Suprapubic skin (tissue), 4 donors: ENCODE measurements at places on chromosomes 4 and X.

- no peak for DNase-seq
- no peaks in the 10 kb centered on the region for H3K27me3 ChIP-seq
- H3K4me1 ChIP-seq: peaks cover 3% of the 10 kb centered on the region
- no peak overlapping the region for H3K27ac ChIP-seq
These were observed 91.3 kb downstream of the SHISA3 start for GRCh38 chr4:42488554-42488953.

- no peaks in the 10 kb centered on the region for H3K27me3 ChIP-seq
- no peak for DNase-seq
- H3K27ac ChIP-seq: no peak overlapping the region
- no peaks in the 10 kb centered on the region for H3K4me1 ChIP-seq
These were observed 134.1 kb upstream of the MAMLD1 start for GRCh38 chrX:150229030-150229429.

- H3K27ac ChIP-seq: no peak overlapping the region
- no peaks in the 10 kb centered on the region for H3K27me3 ChIP-seq
- no peak for DNase-seq
- H3K36me3 ChIP-seq: no peaks in the 10 kb centered on the region
These were observed 2.2 kb upstream of the DCUN1D4 start for GRCh38 chr4:51840781-51841180.

GRCh38 chrX:40140706-40141499, 43.1 kb upstream of the BCOR start:
- no peaks in the 10 kb centered on the region for H3K36me3 ChIP-seq
- peaks cover 26% of the 10 kb centered on the region for H3K4me1 ChIP-seq
- peak; percentile 72 for DNase-seq
- H3K27me3 ChIP-seq: no peaks in the 10 kb centered on the region

GRCh38 chr4:74320559-74321118, 12.4 kb downstream of the EPGN start:
- H3K27me3 ChIP-seq: no peaks in the 10 kb centered on the region
- no peak for DNase-seq
- H3K4me1 ChIP-seq: peaks cover 5% of the 10 kb centered on the region
- H3K27ac ChIP-seq: no peak overlapping the region

DNA sequence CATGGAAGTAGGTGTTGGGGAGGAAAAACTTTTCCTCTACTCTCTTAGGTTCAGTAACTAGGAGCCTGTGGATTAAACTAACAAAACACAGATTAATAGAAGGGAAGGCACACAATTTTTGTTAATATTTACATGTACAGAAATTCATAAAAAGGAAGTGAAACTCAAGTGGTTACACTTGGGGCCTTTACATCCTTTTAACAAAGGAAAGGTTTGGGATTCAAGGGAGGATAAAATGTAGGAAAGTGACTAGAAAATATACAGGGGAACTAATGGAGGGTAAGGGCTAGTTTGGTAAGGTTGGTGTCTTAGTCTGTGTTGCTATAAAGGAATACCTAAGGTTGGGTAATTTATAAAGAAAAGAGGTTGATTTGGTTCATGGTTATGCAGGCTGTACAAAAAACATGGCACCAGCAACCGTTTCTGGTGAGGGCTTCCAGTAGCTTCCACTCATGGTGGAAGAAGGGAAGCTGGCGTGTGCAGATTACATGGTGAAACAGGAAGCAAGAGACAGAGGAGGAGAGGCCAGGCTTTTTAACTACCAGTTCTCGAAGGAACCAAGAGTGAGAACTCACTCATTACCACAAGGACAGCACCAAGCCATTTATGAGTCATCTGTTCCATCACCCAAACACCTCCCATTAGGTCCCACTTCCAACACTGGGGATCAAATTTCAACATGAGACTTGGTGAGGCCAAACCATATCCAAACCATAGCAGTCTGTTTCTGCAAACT, 124.4 kb downstream of the CHRDL1 start:
- H3K27ac ChIP-seq: no peak overlapping the region
- H3K27me3 ChIP-seq: no peaks in the 10 kb centered on the region
- H3K4me3 ChIP-seq: no peak overlapping the region
- H3K4me1 ChIP-seq: no peaks in the 10 kb centered on the region
- DNase-seq: no peak

DNA sequence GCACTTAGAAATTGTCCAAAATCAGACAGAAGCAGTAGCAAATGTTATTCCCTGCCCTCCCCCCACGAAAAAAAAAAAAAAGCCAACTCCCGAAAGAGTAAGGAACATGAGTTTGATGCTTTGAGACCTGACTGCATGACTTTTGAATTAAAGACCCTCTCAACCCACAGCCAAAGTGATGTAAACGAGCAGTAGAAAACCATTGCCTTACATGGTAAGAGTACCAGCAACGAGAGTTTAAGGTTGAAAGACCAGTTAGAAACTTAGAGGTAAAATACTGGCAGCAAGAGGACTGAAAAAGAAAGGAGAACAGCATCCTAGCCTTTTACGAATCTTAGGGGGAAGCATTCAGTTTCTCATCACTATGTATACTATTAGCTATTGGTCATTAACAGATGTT, 10.0 kb upstream of the ANXA10 start:
- H3K4me1 ChIP-seq: no peaks in the 10 kb centered on the region
- no peak overlapping the region for H3K4me3 ChIP-seq
- H3K36me3 ChIP-seq: no peaks in the 10 kb centered on the region
- H3K27ac ChIP-seq: no peak overlapping the region
- DNase-seq: no peak

DNA sequence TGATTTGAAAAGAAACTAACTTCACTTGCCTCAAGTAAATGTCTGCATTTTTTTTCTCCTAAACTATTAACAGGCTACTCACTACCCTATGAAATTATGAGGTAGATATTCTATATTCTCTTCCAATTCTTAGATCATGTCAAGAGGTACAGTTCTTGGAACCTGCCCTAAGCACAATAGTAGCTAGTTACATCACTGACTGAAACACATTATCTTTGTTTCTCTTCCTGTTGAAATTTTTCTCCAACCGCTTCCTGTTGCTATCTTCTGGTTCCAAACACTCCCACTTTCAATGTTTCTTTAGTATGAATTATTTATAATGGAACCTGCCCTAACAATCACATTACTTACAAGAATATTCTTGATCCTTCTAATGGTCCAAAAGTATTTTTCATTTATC, 5.0 kb upstream of the BANK1 start:
- no peaks in the 10 kb centered on the region for H3K36me3 ChIP-seq
- H3K4me3 ChIP-seq: no peak overlapping the region
- peaks cover 3% of the 10 kb centered on the region for H3K4me1 ChIP-seq
- H3K27me3 ChIP-seq: no peaks in the 10 kb centered on the region

- DNase-seq: no peak
- H3K27ac ChIP-seq: no peak overlapping the region
- H3K4me3 ChIP-seq: no peak overlapping the region
- H3K4me1 ChIP-seq: no peaks in the 10 kb centered on the region
These were observed 82.6 kb downstream of the USP9X start for GRCh38 chrX:41167888-41168287.

DNA sequence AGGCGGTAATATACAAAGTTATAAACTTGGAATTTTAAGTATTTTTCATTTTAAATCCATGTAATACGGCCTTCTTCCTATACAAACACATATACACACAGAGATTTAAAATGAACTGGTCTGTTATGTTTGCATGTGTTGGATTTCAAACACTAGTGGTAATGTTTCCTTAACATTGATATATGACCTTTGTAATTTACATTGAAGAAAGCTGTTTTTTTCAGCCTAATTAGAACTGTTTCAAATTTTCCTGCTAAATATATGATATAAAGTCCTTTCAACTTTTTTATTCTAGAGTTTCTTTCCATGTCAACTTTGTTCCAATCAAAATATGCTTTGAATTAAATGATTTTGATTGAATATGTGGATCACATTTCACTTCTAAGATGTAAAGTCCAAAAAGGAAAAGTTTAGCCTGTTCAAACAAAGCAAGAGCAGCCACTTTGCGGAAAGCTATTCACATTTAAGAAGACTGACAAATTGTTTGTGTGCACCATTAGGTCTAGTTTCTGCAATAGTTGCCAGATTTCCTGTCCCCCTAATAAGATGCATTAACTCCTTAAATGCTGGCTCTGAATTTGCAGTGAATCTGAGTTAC, 226.0 kb upstream of the MAB21L2 start:
- DNase-seq: no peak
- no peaks in the 10 kb centered on the region for H3K36me3 ChIP-seq
- no peak overlapping the region for H3K27ac ChIP-seq

DNA sequence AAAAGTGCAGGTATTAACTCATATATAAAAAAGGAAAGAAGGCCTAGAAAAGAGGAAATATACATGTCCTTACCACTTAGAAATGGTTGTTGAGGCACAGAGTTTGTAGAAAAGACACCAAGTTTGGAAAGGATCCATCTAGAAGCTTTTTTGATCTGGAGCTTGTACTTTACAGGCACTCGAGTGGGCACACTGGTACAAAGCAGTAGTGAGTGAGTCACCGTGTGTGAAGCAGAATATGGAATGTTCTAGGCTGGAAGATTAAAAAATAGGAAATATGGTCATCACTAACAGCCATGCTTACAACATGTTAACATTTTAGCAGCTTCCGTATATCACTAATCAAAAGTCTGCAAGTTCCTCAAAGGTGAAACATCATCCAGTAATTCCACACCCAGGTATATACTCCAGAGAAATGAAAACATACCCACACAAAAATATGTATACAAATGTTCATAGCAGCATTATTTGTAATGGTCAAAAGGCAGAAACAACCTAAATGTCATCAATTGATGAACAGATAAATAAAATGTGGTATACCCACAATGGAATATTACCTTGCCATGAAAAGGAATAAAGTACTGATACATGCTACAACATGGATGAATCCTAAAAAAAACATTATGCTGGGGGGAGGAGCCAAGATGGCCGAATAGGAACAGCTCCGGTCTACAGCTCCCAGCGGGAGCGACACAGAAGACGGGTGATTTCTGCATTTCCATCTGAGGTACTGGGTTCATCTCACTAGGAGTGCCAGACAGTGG, 69.5 kb downstream of the FRYL start:
- H3K27ac ChIP-seq: no peak overlapping the region
- H3K4me1 ChIP-seq: no peaks in the 10 kb centered on the region
- H3K27me3 ChIP-seq: no peaks in the 10 kb centered on the region
- H3K36me3 ChIP-seq: peaks cover 22% of the 10 kb centered on the region

DNA sequence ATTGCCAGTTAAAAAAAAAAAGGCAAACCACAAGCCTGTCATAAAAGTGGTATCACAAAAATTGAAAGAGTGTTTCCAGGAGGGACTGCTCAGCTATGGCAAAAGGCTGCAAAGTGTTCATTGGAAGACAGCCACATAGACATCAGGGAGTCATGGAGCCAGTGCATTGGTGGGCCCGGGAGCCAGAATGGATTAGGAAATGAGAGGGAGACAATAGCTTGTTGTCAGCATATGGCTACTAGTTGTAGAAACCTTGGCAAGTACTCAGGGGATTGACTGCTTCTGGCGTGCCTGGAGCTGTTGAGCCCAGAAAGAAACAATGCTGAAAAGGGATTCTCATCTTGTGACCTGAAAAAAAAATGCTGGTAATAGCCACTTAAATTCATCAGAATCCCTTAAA, 5.0 kb downstream of the GAR1 start:
- peaks cover 33% of the 10 kb centered on the region for H3K4me1 ChIP-seq
- H3K27me3 ChIP-seq: no peaks in the 10 kb centered on the region
- DNase-seq: no peak
- peaks cover 57% of the 10 kb centered on the region for H3K36me3 ChIP-seq
- no peak overlapping the region for H3K27ac ChIP-seq
- no peak overlapping the region for H3K4me3 ChIP-seq

GRCh38 chr4:58514299-58514698, 1404.1 kb upstream of the IGFBP7 start:
- no peaks in the 10 kb centered on the region for H3K27me3 ChIP-seq
- no peak overlapping the region for H3K27ac ChIP-seq
- H3K36me3 ChIP-seq: no peaks in the 10 kb centered on the region
- DNase-seq: no peak
- H3K4me3 ChIP-seq: no peak overlapping the region

- H3K4me3 ChIP-seq: no peak overlapping the region
- H3K27ac ChIP-seq: no peak overlapping the region
- H3K27me3 ChIP-seq: no peaks in the 10 kb centered on the region
- no peaks in the 10 kb centered on the region for H3K4me1 ChIP-seq
These were observed 737.2 kb upstream of the SLIT2 start for GRCh38 chr4:19514276-19515070.

- H3K36me3 ChIP-seq: no peaks in the 10 kb centered on the region
- no peak for DNase-seq
- H3K4me3 ChIP-seq: no peak overlapping the region
These were observed 270.1 kb upstream of the LDB2 start for GRCh38 chr4:17168571-17168970.

GRCh38 chrX:154797006-154797405, 8.3 kb downstream of the MPP1 start:
- peaks cover 7% of the 10 kb centered on the region for H3K4me1 ChIP-seq
- no peaks in the 10 kb centered on the region for H3K36me3 ChIP-seq
- no peak for DNase-seq
- H3K27ac ChIP-seq: no peak overlapping the region

DNA sequence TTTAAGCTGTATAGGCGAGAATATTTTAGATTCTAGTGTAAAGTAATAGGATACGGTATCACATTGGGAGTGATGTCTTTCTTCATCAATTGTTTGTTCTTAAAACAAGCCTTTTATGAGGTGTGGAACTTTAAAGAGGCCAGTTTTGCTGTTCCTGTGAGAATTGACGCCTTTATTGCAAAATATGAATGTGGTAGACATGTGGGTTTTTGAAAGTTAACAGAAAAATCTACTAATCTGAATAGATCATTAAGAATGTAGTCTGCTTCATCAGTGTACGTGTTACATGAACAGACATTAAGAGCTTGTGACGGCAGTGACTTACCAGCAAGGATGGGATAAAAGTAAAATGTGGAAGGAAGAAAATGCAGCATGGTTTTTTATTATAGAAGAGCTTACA, 63.8 kb downstream of the STOX2 start:
- H3K36me3 ChIP-seq: no peaks in the 10 kb centered on the region
- no peaks in the 10 kb centered on the region for H3K27me3 ChIP-seq
- H3K27ac ChIP-seq: no peak overlapping the region
- DNase-seq: no peak
- H3K4me3 ChIP-seq: no peak overlapping the region
- no peaks in the 10 kb centered on the region for H3K4me1 ChIP-seq

DNA sequence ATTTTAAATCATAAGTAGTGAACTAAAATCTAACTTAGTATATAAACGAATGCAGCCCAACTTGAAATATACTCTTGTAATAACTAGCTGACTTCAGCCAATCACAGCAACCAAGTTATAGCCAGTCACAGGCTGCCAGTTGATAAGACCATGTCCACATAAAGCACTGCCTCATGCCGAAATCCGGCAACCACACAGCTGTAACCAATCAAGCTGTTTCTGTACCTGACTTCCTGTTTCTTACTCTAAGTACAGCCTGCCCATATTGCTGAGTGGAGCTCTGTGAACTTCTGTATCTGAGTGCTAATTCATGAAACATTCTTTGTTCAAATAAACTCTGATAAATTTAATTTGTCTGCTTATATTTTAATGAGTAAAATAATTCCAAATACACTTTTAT, 805.3 kb upstream of the EPHA5 start:
- no peaks in the 10 kb centered on the region for H3K27me3 ChIP-seq
- no peaks in the 10 kb centered on the region for H3K4me1 ChIP-seq
- DNase-seq: no peak
- H3K4me3 ChIP-seq: no peak overlapping the region
- H3K36me3 ChIP-seq: no peaks in the 10 kb centered on the region

GRCh38 chr4:6529021-6529420, 46.0 kb upstream of the MAN2B2 start:
- H3K36me3 ChIP-seq: no peaks in the 10 kb centered on the region
- no peak for DNase-seq
- H3K4me3 ChIP-seq: no peak overlapping the region
- peaks cover 5% of the 10 kb centered on the region for H3K27me3 ChIP-seq
- no peaks in the 10 kb centered on the region for H3K4me1 ChIP-seq
